ENCODE measurements at places on chromosomes 16 and 17.

GRCh38 chr17:34613064-34614019 lies 34.0 kb downstream of the TMEM132E start:
- DNase-seq, result no peak

DNA sequence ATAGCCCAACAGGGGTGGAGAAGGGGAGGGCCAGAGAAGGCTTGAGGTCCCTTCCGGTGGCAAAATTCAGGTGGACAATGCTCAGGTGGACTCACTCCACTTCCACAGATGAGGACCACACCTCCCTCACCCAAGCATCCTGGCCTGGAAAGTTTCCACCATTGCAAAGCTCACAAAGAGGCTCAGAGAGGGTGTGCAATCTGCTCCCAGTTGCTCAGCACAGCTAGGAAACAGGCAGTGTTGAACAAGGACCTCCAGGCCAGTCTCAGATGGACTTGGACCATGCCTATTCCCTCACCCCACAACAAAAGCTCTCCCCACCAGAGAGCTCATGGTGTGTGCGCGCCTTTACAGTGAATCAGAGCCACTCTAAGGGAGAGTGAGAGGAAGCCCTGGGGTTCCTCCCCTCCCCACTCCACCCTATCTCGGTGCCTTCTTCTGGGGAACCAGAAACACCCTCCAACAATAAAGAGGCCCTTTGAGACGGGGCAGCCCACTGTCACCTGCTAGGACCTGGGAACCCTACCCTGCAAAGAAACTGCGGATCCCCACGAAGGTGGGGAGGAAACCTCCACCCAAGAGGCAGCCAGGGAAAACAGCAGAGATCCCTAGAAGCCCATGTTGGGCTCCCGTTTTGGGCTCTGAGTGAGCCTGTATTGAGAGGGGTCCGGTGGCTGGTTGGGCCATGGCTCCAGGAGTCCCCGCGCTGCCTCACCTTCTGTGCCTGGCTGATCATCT lies 1.6 kb downstream of the FAM83G start:
- no peak for DNase-seq

GRCh38 chr17:37717627-37718323 lies 27.1 kb downstream of the HNF1B start:
- no peak for DNase-seq

GRCh38 chr17:69122065-69122464 lies 19.6 kb downstream of the ABCA6 start:
- no peak for DNase-seq

GRCh38 chr17:76673729-76674128 lies 30.2 kb upstream of the ST6GALNAC1 start:
- DNase-seq, result no peak

DNA sequence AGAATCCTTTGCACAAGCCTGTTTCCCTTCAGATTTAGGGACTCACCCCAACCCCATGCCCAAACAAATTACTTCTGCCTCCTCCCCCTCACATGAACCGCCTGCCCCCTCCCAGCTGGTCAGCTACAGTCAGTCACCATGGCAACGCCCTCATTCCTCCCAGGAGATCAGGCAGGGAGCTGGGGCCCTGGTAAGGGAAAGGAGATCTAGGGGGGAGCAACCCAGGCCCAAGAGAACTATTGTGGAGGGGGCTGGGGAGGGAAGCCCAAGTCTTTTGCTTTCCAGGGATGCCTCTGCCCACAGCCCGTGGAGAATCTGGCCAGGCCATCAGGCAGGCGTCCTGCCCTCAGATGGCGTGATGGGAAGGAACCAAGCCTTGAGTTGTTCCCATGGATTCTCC lies 2.8 kb downstream of the FAM171A2 start:
- DNase-seq, result no peak

DNA sequence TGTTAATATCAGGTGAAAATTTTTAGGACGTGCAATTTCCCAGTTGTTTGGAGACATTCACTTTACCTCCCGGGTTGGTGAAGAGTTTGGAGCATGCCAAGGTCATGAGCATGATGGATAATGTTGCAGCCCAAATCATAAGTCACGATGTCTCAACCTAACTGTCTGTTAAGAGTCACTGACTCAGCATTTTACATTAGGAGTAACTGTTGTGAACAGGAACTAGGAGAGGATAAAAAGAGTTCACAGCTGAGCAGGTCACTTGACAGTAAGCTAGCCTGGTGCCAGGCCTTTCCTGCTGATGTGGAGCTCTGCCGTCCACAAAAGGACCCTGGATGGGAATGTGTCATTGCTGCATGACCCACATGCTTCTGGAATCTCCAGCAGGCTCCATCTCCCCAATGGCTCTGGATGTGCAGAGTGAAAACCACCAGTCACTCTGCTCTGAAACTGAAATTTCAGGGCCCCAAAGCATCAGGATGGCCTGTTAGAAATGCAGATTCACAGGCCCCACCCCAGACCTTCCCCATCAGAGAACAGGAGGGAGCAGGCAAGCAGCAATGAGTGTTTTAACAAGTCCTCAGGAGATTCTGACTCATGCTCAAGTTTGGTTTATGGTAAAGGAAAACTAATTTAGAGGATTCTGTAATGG lies 371.6 kb upstream of the MAF start:
- no peak for DNase-seq

- no peak for DNase-seq
Observed at GRCh38 chr17:30393491-30393890, 14.8 kb downstream of the CPD start.

- no peak for DNase-seq
Observed at GRCh38 chr17:55236316-55236715, 28.4 kb upstream of the HLF start.

- DNase-seq, result no peak
Observed at GRCh38 chr17:1914661-1915083, 84.9 kb downstream of the RPA1 start.

DNA sequence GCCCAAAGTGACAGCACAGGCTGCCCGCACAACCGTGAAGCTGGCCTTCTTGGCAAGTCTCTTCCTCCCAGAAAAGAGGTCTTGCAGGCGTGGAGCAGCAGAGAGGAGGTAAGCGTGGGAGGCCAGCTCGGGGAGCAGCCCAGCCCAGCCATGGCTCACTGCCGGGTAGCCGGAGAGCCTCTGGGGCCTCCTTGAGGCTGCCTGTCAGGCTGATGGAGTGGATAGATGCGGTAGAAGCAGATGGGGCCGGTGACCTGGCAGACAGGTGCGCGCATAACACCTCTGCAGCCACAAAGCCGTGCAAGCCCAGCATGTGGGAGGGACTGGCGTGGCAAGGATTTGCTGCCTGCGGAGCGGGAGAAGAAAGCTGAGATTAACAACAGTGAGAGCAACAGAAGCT lies 17.1 kb upstream of the DOK4 start:
- peak; percentile 66 for DNase-seq

DNA sequence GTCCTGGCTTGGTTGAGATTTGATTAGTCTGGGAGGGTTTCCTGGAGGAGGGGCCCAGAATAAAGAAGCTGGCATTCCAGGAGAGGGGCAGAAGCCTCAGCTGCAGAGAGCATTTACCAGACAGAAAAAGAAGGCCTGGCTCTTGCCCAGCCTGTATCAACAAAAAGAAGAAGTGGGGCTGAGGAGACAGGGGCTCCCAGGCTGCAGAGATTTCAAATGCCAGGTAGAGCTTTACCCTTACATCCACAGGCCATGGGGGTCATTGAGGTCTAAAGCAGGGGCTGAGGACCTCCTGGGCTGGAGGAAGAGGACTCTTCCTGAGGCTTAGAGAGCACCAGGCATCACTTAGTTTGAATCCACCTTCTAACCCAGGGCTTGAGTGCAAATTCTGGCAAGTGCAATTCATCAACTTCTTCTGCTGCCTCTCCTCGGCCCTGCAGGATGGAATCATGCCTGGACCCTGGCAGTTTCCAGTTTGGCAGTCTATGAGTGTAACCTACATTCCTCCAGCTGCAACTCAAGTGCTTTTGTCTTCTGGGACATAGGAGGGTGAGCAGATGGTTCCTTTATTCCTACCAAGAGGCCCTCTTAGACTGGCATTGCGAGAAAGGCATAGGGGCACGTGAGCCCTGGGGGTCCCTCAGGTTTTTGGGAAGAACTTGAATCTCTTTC lies 15.3 kb downstream of the CA7 start:
- peak; percentile 24 for DNase-seq

- no peak for DNase-seq
Observed at GRCh38 chr16:81347425-81347824, 32.7 kb downstream of the GAN start.

- DNase-seq, result no peak
Observed at GRCh38 chr17:57178839-57179238, 77.5 kb upstream of the MSI2 start.
